Ecto neural progenitor cell (in vitro differentiated cells): ENCODE measurements at places on chromosomes 7 and 10.

GRCh38 chr7:93226310-93226709, at the start of gene HEPACAM2:
HEPACAM2 (minus strand) TSS chr7:93226469.
- DNase-seq = no peak

- DNase-seq = no peak
Observed at GRCh38 chr10:128780156-128780761, 654.0 kb upstream of the MKI67 start.

DNA sequence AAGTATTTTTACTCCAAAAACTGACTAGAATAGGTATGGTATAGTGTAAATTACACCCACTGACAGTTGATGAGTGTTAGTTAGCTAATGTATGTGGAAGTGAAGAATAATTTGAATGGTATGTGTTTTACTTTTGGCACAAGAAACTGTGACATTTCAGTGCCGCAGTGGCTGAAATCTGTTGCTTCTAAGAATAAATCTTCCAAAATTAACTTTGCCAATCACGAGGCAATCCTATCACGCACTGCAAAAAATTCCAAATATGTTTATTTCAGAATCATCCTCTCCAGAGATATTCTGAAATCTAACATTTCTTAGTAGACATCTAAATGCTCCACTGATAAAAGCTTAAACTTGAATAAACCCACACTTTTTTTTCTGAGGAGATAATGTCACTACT, 61.2 kb downstream of the PCLO start:
- no peak for DNase-seq

DNA sequence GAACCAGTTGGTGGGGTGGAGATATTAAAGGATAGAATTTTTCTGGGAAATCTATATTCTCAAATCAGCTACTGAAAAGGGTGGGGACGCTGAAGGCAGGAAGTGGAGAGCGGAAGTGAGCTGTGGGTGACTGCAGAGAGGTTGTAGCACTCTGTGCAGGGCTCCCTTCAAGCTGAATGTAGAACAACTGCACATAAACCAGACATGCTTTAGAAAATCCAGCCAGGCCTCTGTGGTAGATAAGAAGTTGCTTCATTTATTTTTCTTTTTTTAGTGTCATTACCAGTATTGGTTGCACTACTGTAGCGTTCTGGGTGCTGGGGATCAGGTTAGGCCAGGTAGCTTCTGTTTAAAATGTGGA, 127.8 kb downstream of the CELF2 start:
- no peak for DNase-seq

DNA sequence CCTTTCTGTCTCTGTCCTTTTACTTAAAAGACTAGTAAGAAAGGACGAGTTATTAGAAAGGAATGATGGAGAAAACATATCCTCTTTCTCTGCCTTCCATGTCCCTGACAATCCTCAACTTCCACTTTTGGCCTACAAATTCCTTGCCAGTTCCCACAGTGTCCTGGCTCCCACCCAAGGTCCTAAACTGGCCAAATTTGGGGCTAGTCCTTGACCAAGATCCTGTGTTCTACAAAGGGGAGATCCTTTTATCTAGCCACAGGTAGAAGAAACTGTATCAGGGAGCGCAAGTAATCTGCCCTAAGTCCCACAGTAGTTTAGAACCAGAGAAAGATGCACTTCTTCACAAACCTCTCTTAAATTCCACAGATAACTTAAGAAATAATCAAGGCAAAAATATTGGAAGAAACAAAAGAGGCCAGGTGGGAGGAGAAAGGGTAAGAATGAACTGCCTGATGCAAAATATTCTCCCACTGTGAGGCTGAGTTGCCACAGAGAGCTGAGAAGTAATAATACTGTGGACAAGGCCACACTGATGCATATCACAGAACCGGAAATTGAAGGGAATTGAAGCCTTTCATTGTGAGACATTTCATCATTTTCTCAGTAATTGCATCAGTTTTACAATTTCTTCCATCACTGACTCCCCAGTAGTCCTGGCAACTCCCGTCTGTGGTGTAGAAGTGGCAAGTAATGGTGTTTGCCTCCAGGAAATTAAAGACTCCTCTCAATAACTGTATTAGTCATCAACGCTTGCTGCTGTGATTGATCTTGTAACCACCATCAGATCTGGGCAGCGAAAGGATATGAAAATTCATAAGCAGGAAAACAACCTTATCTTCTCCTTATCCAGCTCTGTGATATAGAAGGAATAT, 47.2 kb downstream of the DNAJC12 start:
- no peak for DNase-seq

GRCh38 chr10:17038627-17039026, 91.0 kb downstream of the CUBN start:
- no peak for DNase-seq

DNA sequence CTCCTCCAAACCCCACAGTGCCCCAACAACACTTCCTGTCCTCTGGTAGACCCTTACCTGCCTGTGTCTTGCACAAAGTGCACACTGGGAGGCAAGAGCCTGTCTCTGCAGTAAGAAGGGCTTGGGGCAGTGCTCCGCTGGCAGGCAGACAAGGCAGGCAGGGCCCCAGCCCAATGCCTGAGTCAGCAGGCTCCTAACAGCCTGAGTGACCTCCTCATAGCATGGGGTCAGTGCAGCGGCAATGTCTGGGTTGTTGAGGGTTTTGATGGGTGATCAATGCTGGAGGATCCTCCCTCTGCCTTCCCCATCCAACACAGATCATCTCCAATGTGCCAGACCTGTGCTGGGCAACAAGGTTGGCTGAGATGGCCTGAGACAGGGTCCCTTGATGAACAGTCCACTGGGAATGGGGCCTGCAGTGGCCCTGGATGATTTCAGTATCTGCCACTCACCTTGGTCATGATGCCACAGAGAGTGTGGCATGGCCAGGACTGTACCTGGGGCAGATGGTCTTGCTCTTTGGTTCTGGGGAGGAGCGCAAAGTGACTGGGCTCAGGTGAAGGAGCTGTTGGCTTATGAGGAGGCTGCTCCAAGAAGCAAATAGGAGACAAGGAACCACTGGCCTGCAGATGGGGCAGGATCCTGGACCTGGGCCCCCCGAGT, 55.6 kb upstream of the CAMK2B start:
- DNase-seq = peak; percentile 33

DNA sequence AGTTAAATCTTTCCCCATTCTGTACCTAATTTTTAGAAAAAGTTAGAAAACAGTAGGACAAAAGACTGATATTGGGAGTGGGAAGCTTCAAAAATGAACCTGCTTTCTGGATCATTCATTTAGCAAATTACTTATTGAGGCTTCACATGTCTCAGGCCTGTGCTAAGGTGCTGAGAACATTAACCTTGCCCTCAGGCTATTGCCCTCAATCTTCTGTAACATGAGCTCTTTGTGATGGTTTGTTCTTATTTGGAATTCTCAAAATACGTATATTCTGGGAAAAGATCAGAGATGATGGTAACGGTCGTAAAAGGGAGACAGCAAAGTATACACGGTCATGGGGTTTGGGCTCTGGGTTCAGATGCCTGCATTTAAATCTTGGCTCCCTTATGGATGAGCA, 39.5 kb upstream of the PRKG1 start:
- DNase-seq = no peak

- DNase-seq = no peak
Observed at GRCh38 chr10:88892222-88892967, 12.3 kb downstream of the STAMBPL1 start.

- DNase-seq = no peak
Observed at GRCh38 chr10:97080051-97080776, 105.5 kb downstream of the SLIT1 start.

GRCh38 chr7:158055726-158056510, 531.7 kb downstream of the PTPRN2 start:
- DNase-seq = no peak

DNA sequence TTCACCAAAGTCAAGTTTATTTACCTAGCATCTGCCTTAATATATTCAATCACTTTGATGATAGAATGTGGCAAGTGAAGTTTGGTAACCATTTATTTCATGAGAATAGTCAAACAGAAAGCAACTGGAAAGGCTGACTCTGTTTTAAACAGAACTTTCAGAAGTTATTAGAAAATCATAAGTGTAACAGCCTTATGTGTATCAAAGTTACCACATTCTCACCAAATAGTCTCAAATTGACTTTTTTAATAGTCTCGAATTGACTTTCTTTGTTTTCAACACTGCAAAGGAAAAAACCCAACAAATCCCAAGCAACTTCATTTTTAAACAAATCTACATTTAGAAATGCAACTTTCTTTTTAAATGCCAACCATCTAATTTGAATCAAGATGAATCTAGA, 29.5 kb downstream of the NAMPT start:
- no peak for DNase-seq

DNA sequence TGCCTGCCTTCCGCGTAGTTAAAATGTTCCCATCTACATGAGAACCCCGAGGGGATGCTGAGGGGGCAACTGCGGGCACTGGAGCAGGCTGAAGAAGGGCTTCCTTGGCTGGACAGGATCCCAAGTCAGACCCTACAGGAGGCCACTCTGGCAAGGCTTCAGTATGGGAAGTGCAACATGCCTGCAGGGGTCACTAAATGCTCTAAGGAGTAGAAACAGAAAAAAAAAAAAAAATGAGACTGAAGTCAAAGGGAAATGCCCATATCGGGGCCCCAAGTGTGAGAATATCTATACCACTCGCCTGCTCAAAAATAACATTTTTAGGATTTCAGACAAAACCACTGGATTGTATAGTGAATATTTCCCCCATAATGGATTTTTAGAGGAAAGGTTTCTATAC, 33.5 kb downstream of the FAM204A start:
- DNase-seq = no peak

GRCh38 chr10:25068152-25069058, 52.0 kb downstream of the THNSL1 start:
- DNase-seq = no peak

DNA sequence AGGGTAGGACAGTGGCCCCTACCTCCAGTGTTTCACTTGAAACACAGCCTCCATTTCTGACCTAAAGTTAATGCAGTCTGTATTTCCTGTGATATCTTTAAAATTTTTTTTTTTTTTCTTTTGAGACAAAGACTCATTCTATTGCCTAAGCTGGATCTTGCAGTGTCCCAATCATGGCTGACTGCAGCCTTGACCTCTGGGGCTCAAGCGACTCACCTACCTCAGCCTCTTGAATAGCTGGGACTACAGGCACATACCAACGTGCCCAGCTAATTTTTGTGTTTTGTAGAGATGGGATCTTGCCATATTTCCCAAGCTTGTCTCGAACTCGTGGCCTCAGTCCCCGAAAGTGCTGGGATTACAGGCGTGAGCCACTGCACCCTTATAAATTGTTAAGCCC, 16.7 kb upstream of the MGAM2 start:
- DNase-seq = no peak

DNA sequence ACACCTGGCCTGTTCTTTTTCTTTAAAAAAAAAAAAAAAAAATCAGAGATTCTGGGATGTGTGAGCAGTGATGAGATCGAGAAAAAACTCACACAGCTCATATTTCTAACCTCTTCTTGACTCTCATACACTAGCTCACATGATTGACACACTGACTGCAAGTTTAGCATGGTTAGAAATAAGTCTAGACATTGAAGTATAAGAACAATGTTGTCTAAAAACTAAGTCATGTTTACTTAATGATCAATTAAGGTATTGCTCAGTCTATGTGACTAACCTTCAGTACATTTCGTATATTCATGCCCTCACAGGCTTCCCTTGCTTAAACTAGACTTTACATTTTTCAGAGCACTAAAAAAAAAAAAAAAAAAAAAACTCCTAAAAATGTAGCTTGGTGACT, 775.1 kb downstream of the GATA3 start:
- no peak for DNase-seq

DNA sequence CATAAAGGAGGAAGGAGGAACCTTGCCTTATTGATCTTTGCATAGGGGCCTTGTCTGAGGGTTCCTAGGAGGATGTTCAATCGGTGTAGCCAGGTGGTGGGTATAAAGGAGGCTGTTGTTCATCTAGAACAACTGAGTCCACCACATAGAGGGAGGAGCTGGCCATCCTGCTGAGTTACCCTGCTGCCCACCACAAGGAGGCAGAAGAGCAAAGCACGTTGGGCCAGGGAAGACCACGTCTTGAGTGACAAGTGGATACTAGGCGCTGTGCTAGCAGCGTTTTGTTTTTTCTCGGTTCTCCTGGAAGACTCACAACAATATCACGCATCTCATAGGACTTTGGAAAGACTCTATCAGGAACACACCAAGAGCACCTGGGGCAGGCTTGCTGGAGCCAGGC, 20.0 kb downstream of the FOXI2 start:
- no peak for DNase-seq

DNA sequence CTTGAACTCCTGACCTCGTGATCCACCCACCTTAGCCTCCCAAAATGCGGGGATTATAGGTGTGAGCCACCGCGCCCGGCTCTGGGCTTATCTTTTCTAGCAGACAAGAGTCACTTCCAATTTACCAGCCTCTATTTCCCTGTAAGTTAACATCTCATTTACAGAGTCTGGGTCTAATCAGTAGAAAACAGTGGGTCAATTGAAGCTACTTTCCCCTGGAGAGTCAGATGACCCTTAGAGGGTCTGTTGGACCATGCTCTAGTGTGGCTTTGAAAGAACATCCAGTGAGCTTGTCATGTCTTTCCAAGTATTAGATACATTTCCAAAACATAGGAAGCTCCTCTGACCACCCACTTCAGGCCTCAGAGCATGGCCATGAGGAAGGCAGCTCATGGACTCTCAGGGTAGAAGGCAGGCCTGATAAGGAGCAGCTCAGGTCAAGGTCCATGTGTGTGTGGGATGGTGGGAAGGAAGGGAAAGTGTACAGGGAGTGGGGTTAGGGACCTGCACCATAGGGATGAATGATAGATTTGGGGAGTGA, 27.6 kb upstream of the RBM20 start:
- no peak for DNase-seq

DNA sequence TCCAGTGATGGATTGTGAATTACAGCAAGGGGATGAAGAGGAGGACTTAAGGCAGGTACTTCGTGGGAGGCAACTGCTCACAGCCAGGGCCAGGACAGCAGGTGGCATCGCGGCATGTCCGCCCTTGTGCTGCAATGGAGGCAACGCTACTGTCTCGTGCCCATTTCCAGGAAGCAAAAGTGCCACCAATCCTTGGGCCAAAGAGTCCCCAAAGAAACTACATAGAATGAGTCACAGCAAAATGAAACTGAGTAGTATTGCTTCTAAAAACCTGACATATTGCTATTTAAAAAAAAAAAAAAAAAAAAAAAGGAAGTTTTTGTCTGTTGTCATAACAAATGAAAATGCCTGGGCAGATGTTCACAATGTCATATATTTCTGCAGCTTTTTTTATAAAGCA, 46.6 kb downstream of the RSU1 start:
- no peak for DNase-seq

- DNase-seq = no peak
Observed at GRCh38 chr7:94425546-94425945, 30.9 kb downstream of the COL1A2 start.

- no peak for DNase-seq
Observed at GRCh38 chr7:23928418-23928775, 218.4 kb downstream of the STK31 start.

DNA sequence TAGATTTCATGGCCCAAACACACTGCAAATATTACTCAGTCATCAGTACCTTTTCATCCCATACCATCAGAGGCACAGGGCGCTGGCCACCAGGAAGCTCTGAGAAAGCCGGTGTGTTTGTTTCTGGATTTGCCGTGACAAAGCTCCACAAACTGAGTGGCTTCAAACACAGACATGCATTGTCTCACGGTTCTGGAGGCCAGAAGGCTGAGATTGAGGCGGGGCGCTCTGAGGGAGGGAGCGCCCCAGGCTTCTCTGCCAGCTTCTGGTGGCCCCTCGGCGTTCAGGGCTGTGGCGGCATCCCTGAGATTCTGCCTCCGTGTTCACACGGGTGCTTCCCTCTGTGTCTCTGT, 3.7 kb upstream of the TTYH3 start:
- DNase-seq = no peak

GRCh38 chr10:86547296-86547695, 25.7 kb upstream of the WAPL start:
- no peak for DNase-seq
